ENCODE measurements at places on chromosomes 3 and 15.

- DNase-seq: no peak
These were observed 309.5 kb downstream of the GAP43 start for GRCh38 chr3:115932807-115933206.

DNA sequence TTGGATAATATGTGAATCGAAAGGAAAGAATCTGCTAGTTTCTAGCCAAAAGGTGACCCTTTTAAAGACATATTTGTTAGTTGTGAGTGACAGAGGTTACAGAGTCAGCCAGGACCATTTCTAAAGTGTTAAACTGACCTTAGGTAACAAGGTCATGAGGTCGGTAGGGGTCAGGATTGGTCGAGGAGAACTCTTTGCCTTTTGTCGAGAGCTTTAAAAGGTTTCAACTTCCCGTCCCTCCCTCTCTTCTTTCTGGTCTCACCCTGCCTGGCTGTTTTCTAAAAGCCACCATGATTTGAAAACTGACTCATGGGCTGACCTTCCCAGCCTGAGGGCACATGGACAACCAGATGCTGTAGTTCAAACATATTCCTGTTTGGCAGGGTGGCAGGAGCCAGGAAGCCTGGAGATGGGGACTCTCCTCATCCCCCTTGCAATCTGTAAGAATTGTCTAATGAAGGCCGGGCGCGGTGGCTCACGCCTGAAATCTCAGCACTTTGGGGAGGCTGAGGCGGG is 25.8 kb upstream of the PRTG start:
- no peak for DNase-seq

DNA sequence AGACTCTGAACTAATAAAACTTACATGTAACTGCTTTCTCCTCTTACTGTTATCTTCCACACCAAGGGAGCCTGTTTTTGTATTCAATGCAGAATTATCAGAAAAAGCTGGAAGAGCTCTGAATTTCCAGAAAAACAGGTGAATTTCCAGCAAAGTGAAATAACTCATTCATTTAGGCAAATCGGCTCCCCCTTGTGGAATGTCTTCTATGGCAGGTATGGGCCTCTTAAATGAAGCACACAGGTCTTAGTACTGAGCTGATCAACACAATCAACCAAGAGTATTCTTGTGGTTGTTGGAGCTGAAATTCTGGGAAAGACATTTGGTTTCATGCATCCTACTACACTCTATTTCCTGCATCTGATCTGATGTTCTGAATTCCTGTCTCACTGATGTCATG is 31.0 kb upstream of the PTPRG start:
- DNase-seq: no peak

- DNase-seq: no peak
These were observed 551.1 kb upstream of the BCHE start for GRCh38 chr3:166388321-166388720.

DNA sequence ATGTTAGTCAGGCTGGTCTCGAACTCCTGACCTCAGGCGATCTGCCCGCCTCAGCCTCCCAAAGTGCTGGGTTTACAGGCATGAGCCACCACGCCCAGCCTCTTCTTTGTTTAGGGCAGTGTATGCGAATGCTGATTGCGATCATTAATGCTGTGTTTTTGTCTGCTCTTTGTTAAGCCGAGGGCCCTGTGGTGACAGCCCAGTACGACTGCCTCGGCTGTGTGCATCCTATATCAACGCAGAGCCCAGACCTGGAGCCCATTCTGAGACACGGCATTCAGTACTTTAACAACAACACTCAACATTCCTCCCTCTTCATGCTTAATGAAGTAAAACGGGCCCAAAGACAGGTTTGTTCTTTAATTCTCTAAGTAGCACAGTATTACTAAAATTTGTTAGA is 7.8 kb downstream of the KNG1 start:
- no peak for DNase-seq

- no peak for DNase-seq
These were observed 171.2 kb downstream of the KLHL25 start for GRCh38 chr15:85623315-85624049.

DNA sequence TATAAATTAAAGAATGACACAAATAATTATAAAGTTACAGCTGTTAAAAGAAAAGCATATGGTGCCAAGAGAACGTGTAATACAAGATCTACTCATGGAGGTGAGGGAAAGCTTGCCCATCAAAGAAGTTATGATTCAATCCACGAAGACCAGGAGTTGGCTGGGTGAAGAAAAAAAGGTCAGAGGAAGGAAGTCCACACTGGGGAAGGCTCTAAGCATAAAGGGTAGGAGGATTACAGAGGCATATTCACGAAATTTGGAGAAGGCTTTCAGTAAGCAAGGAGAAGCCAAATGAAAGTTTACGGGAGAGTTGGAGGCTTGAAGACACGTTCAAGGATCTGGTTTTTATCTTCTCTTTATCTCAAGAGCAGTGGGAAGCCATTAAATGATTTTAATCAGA is 1.8 kb upstream of the TGFBR2 start:
- no peak for DNase-seq

GRCh38 chr15:43184407-43185124 is 637 bp upstream of the CCNDBP1 start:
- DNase-seq: no peak

- no peak for DNase-seq
These were observed 23.4 kb downstream of the SPSB4 start for GRCh38 chr3:141074529-141074928.

DNA sequence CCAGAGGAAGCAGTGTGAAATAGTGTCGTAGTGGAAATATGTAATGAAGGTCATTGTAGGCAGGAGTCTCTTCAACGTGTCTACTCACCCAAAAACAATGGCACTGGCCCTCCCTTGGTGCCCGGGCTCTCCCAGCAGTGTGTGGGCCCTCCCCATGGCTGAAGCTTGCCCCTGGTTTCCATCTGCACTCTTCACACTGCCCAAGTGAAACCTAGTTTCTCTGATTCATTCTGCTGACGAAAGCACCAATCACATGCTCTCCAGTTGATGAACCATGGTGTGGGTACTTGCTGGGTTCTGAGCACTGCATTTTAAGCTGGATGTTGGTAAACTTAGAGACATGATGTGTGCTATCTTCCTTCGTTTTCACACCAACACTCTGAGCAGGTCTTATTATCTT is 61.0 kb upstream of the AGBL1 start:
- DNase-seq: no peak

GRCh38 chr15:73125219-73125618 is 73.0 kb downstream of the NEO1 start:
- no peak for DNase-seq

- DNase-seq: no peak
These were observed 92.1 kb downstream of the MOBP start for GRCh38 chr3:39559543-39559942.

- no peak for DNase-seq
These were observed 96.6 kb downstream of the SEMA6D start for GRCh38 chr15:47813748-47814384.

DNA sequence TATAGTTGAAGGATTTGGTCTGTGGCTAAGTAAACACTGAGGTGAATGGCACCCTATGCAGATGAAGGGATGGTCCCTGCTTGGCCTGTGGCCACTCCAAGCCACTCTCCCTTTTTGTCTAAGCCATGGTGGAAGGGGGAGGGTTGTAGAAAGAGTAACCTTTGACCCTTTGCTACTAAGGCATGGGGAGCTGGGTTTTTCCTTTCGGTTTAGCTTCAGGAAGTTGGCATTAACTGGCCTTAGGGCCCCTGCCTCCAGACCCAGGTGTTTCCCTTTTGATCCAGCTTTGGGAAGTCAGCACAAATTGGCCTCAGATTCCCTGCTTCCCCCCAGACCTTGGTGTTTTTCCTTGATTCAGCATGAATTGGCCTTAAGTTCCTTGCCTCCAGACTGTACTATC is 49.5 kb downstream of the EFCAB12 start:
- no peak for DNase-seq

DNA sequence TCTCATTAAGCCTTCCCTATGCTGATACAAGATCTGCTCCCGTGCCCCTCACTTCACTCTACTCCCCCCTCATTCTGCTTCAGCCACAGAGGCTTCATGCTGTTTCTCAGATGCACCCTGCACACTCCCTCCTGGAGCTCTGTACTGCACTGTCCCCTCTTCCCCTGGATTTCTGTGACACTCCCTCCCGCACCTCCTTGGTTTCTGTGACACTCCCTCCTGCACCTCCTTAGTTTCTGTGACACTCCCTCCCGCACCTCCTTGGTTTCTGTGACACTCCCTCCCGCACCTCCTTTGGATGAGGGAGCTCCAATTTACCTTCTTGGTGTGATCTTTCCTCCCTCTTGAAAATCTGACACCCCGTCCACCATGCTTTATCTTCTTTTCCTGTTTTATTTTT is 28.2 kb downstream of the BDH1 start:
- DNase-seq: no peak

DNA sequence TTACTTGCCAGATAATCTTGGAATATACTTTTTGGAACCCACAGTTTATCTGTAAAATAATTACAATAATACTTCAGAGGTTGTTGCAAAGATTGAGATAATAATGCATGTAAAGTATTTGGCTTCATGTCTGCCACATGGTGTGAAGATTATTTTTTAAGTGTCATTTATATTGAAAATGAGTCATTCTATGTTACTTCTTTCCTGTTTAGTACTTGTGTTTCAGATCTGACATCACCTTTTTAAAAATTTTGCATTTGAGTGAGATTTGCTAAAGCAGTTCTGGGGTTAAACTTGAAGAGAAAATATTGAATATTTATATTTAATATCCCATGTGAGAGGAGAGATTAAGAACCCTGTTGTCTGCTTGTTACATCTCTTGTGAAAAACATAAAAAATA is 31.2 kb downstream of the IQGAP1 start:
- peak; percentile 33 for DNase-seq

DNA sequence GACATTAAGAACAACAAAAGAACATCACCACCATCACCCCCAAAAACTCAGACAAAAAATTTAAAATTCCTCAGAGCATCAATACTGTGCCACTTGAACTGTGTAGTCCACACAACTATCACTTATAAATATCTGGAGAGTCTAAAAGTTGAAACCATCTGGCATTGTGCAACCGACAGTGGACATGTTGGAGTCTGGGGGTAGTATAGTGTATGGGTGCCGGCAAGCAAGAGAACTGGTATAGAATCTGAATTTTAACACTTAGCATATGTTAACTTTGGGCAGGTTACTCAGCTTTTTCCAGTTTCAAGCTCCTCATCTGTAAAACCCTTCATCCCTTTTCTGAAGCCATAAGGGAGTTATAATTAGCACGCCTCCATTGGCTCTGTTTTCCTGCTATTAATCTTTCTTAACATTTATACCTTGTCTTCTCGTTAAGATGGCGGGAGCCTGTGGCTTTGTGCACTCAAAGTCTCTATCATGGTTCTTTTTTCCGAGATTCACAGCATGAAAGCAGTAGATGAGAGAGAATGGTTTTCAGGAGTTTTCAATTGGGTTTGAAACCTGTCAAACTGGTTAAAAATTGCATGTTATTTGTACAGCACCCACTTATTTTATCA is 255.7 kb upstream of the TBL1XR1 start:
- DNase-seq: no peak

- DNase-seq: no peak
These were observed 15.4 kb upstream of the CX3CR1 start for GRCh38 chr3:39295184-39295775.

GRCh38 chr15:63765338-63765737 is 68.4 kb downstream of the HERC1 start:
- no peak for DNase-seq

DNA sequence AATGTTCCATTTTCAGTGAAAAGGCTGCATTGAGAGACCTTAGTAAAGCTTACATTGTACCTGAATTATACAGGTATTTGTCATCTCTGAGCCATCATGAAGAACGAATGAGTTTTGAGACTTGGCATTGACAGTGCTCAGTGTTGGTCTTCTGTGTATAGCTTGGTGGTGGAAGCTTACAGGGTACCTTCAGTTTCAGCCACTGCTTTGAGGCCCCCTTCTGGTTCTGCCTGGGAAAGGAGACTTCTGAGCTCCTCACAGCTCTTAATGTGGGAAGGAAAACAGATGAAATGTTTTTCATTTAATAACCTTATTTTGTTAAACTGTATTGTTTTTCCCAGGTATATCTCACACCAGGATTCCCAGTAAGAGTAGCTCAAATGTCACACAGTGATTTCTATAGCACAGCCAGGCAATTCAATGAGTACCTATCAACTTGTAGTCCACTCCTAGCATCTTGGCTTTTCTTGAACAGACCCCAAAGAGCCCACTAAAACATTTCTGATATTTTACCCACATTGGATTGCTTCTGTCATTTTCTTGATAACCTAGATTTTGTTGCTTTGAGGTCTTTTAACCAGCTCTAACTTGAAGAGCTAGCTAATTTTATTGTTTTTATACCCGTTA is 5.6 kb downstream of the SERPINI1 start:
- peak; percentile 35 for DNase-seq

DNA sequence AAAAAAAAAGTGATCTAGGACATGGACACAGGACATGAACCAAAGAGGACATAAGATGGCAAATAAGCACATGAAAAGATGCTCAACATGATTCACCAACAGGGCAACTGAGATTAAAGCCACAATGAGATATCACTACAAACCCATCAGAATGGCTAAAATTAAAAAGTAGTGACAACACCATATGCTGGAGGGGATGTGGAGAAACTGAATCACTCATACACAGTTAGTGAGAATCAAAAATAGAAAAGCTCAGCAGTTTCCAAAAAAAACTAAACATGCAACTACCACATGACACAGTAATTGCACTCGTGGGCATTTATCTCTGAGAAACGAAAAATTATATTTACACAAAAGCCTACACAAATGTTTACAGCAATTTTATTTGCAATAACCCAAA is 27.9 kb upstream of the ACKR4 start:
- no peak for DNase-seq

- no peak for DNase-seq
These were observed 1013.2 kb downstream of the VGLL3 start for GRCh38 chr3:85977615-85978338.

DNA sequence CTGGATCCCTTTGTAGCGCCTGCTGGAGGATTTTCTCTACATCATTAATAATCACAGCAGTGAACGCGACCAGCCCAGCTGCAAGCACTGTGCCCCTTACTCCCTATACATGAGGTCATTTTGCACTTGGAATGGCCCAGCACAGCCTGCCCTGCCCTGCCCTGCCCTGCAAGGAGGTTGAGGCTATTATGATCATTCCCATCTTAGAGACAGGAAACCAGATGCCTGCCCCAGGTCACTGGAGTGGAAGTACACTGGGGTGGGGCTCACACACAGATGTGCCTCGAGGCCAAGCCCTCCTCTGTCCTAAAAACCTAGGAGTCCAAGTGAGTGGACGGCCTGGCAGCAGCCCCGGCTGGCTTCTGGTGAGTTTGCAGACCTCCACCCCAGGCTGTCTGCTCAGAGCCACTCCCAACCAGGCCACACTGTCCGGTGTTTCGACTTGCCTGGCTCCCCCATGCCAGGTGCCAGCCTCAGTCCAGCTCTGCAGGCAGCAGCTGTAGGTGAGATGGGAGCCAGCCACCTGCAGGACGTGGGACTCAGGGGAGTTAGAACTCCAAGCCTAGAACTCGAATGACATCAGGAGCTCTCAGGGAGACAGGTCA is 30.4 kb upstream of the SEC61A1 start:
- DNase-seq: no peak

- no peak for DNase-seq
These were observed 27.5 kb downstream of the AQP9 start for GRCh38 chr15:58165661-58166060.

GRCh38 chr3:111012388-111013248 is 59.0 kb upstream of the NECTIN3 start:
- no peak for DNase-seq

GRCh38 chr15:101039461-101039860 is 120.3 kb downstream of the LRRK1 start:
- no peak for DNase-seq

- DNase-seq: no peak
These were observed 67.4 kb upstream of the OSBPL11 start for GRCh38 chr3:125662675-125663074.

GRCh38 chr3:142886940-142887339 is 1.9 kb downstream of the PCOLCE2 start:
- DNase-seq: no peak

GRCh38 chr3:13115991-13116390 is 42.8 kb upstream of the IQSEC1 start:
- no peak for DNase-seq

Data from CD4-positive, alpha-beta T cell treated with Interleukin-4 for 4 hours (primary cell).